ENCODE measurements at places on chromosomes 6 and 20.

DNA sequence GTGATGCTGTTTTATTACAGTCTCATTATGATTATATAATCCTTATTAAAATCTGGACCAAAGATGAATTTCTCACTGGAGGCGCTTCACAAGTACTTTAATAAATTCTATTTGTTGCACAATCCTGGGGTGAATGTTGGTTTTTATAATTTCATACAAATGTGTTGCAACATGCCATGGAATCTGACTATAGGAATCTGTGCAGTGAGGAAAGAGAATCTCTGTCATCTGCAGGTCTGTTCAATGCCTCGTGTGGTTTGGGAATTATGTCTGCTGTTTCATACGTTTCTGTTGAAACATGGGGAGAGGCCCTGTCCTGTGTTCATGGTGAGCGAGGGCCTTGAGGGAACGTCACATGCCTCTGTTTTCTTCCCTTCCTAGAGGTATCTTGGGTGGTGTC lies 277.3 kb downstream of the CDH4 start:
- no peak for DNase-seq
- peaks cover 14% of the 10 kb centered on the region for H3K27me3 ChIP-seq
- H3K4me1 ChIP-seq, result no peaks in the 10 kb centered on the region
- H3K4me3 ChIP-seq, result no peak overlapping the region
- no peak overlapping the region for H3K27ac ChIP-seq
- H3K36me3 ChIP-seq, result no peaks in the 10 kb centered on the region

DNA sequence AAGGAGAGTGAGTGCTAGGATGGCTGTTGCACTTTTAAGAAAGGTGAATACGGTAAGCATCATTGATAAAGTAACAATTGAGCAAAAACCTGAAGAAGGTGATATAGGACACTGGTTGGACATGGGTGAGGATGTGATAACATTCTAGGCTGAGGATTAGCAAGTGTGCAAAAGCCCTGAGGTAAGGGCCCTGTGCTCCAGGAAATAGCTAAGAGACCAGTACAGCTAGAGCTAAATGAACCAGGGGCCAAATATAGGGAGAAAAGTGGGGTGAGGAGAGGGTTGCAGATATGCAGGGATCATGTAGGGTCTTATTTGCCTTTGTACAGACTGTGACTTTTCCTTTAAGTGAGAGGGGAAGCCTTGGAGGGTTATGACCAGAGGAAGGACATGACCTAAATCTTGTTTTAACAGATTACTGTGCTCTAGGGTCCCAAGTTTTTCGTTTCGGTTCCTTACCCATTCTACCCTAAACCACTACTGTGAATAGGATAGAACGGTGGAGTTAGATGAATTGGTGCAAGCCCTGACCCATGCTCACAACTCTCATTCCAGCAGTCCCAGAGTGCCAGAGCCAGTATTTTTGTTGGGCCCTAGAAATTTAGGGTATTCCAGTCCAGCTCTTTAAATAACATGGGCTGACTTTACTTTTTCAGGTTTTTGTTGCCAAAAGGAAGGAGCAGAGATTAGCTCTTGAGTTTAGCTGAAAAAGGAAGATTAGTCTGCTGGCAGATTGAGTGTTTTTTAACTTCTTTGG lies 10.7 kb downstream of the MAPK14 start:
- no peak overlapping the region for H3K27ac ChIP-seq
- H3K4me3 ChIP-seq, result no peak overlapping the region
- no peaks in the 10 kb centered on the region for H3K36me3 ChIP-seq
- no peak for DNase-seq

- no peaks in the 10 kb centered on the region for H3K27me3 ChIP-seq
- no peaks in the 10 kb centered on the region for H3K36me3 ChIP-seq
- H3K4me1 ChIP-seq, result no peaks in the 10 kb centered on the region
- H3K4me3 ChIP-seq, result no peak overlapping the region
- no peak for DNase-seq
Measured at GRCh38 chr6:91694016-91694654, 1107.3 kb upstream of the MAP3K7 start.

DNA sequence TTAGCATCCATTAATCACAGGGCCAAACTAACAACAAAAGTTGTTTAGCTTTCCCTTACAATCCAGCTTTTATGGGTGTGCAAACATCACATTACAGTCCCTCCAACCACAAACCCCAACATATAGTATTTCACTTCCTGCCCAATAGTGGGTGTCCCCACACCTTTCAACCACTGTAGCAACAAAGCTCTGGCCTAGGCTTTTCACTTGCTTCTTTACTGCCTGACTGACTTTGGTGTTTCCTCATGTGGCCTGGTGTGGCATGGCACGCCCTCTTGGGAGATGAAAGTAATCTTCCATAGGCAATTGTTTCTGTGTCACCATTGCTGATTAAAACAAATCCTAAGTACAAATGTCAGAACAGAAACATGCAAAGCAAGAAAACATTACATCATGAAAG lies 46.3 kb downstream of the MCM8 start:
- H3K4me1 ChIP-seq, result peaks cover 3% of the 10 kb centered on the region
- H3K27me3 ChIP-seq, result no peaks in the 10 kb centered on the region
- peaks cover 20% of the 10 kb centered on the region for H3K36me3 ChIP-seq
- no peak for DNase-seq
- no peak overlapping the region for H3K27ac ChIP-seq

DNA sequence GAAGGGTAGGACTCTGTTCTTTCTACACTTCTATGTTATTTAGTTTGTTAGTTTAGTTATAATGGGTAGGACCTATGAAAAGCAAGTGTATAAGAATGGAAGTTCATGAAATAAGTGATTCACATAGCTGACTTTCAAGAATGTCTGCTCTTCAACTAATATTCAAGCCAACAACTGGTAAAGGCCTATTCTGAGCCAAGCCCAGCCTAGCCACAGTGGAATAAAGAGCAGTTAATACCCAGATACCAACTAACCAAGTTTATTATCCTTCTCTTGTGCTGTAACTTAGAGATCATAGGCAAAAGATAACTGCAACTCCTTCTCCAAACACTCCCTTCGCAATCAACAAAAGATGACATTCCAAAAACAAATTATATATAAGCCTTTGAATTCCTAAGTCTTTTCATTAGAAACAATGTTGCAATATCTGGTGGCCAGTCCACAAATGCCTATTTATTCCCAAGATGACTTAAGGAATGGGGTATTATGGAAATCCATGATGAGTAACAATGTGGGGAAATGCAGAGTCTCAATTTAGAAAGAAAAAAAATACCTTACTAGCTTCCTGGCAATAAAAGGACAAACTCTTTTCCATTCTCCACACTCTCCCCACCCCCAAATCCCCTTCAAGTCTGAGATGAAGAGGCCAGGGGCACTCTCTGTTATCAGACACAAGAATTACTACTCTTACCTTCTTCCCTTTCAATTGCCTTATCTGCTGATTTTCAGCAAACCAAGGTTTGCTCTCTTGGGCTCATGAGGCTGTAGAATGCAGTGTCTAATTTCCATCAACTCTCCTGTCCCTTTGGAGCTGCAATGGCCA lies 27.4 kb downstream of the BTBD9 start:
- H3K4me3 ChIP-seq, result no peak overlapping the region
- no peaks in the 10 kb centered on the region for H3K27me3 ChIP-seq

DNA sequence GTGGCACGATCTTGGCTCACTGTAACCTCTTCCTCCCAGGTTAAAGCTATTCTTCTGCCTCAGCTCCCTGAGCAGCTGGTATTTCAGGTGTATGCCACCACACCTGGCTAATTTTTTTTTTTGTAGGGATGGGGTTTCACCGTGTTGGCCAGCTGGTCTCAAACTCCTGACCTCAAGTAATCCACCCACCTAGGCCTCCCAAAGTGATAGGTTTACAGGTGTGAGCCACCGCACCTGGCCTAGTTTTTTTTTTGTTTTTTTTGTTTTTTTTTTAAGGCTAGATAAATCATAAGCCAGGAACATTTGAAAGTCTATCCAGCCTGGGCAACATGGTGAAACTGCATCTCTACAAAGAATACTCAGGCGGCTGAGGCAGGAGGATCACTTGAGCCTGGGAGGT lies 10.9 kb downstream of the RRP36 start:
- no peaks in the 10 kb centered on the region for H3K4me1 ChIP-seq
- H3K27me3 ChIP-seq, result no peaks in the 10 kb centered on the region
- H3K36me3 ChIP-seq, result peaks cover 86% of the 10 kb centered on the region
- H3K4me3 ChIP-seq, result no peak overlapping the region

DNA sequence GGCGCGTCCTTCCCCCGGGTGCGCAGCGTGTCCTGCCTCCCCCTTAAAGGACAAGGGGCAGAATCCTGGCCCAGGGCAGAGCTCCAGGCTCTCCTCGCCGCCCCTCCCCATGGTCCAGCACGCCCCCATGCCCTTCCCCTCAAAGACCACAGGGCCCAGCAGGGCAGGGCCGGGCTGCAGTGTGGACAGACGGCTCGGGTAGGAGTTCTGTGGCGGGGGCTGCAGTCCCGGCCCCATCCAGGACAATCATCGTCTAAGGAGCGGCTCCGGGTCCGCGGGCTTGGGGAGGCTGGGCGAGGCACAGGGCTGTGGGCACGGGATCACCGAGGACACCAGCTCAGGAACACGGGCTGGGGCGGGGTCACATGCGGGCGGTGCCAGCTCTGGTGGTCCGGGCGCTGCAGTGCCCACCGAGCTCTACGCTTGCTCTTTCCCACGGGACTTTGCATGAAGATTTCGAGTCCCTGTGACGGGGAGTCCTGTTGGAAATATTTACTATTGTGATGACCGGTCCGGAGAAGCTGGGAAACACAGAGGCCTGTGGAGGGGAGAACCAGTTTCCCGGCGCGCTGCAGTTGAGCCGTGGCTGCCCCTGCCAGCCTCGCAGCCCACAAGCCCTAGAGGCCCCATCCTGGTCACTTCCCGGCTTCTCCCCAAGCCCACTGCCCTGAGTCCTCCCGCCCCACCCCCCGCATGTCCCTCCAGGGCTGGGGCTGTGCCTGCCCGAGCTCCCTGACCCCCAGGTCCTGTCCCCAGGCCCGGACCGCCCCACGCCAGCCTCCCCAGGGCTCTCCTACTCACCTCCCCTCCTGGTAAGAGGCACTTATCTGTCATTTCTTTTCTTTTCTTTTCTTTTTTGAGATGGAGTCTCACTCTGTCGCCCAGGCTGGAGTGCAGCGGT lies 20.6 kb downstream of the SLC17A9 start:
- H3K36me3 ChIP-seq, result no peaks in the 10 kb centered on the region
- peaks cover 10% of the 10 kb centered on the region for H3K4me1 ChIP-seq
- H3K27me3 ChIP-seq, result peaks cover 71% of the 10 kb centered on the region
- no peak overlapping the region for H3K27ac ChIP-seq

DNA sequence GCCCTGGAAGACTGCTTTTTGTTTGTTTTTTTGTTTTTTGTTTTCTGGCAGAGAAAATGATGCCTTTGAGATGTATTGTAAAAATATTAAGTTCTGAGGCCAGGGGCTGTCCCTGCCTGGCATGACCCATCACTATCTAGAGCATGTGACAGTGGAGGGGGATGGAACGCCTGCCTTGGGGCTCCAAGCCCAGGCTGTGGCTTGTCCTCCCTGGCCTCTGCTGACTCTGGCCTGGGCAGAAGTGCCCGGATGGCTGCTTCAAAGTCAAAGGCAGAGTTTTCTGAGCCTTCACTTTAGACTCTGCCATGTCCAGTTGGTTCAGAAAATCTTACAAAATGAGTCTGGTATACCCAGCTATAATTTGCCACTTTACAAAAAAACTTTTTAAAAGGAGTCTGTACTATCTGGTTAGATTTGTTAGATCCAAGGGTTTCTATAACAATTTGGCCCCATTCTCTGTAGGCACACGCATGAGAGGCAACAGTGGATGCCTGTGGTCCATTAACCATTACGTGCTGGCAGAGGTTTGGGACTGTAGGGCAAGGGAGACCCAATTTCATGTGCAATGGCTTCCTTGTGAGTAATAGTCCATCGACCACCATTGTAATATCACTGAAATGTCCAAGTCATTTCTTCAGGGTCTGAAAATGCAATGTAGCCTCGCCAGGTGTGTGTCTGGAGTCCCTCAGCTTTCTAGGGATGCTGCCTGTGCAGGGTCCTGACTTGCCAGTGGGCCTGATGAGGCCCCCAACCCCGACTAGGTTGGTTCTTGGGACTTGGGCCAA lies 8.3 kb downstream of the PPP1R3G start:
- H3K27me3 ChIP-seq, result no peaks in the 10 kb centered on the region
- no peak for DNase-seq
- H3K4me1 ChIP-seq, result no peaks in the 10 kb centered on the region
- no peaks in the 10 kb centered on the region for H3K36me3 ChIP-seq

DNA sequence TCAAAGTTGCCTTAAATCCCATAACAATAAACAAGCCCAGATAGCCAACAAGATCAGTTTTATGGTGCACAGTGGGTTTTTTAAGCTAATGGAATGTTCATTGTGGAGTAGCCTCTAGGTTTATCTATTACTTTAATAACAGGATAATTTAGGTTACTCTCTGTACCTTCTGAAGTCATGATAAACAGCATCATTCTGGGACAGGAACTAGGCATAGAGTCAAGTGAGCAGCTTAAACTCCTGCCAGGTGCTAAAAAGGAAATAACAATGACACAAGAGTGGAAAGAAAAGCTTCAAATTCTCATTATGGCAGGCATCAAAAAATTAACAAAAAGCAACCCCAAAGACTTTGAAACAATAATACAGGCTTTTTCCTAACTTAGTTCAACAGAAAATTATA lies 228.8 kb downstream of the HACE1 start:
- peaks cover 3% of the 10 kb centered on the region for H3K4me1 ChIP-seq
- H3K27ac ChIP-seq, result no peak overlapping the region
- H3K27me3 ChIP-seq, result no peaks in the 10 kb centered on the region
- no peak for DNase-seq
- no peaks in the 10 kb centered on the region for H3K36me3 ChIP-seq

GRCh38 chr6:165834613-165835259 lies 171.7 kb upstream of the PDE10A start:
- peaks cover 4% of the 10 kb centered on the region for H3K27me3 ChIP-seq
- no peak overlapping the region for H3K27ac ChIP-seq
- peaks cover 9% of the 10 kb centered on the region for H3K4me1 ChIP-seq
- no peak overlapping the region for H3K4me3 ChIP-seq
- H3K36me3 ChIP-seq, result no peaks in the 10 kb centered on the region
- no peak for DNase-seq

DNA sequence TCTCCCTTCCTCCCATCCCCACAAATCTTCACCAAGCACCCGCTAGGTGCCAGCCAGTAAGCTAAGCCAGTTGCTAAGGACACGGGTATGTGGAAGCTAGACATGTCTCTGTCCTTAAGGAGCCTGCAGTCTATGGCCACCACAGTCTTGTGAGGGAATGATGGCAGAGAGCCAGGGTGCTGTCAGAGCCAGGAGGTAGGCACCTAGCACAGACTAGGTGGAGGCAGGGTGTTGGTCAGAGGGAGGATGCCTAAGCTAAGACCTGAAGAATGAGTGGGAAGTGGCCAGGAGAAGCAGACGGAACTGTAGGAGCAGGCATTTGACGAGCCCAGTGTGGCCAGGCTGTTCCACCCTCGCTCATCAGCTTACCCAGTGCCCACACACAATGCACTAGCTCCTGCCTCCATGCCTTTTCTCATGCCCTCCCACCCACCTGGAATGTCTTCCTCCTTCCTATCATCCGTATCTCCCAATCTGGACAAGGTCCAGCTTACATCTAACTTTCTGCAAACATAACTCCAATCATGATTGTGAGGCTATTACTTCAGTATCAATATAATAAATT lies 125.6 kb downstream of the FOXC1 start:
- no peaks in the 10 kb centered on the region for H3K27me3 ChIP-seq
- H3K4me3 ChIP-seq, result no peak overlapping the region
- no peak for DNase-seq
- no peak overlapping the region for H3K27ac ChIP-seq
